ENCODE measurements at places on chromosomes 2 and 18. TPM values are rescaled to one million over a fixed set of nuclear protein-coding genes. Genes with fewer than 3 reads are reported as not detected.

GRCh38 chr2:120486441-120486840 lies 140.5 kb downstream of the INHBB start:
- DNase-seq: no peak

DNA sequence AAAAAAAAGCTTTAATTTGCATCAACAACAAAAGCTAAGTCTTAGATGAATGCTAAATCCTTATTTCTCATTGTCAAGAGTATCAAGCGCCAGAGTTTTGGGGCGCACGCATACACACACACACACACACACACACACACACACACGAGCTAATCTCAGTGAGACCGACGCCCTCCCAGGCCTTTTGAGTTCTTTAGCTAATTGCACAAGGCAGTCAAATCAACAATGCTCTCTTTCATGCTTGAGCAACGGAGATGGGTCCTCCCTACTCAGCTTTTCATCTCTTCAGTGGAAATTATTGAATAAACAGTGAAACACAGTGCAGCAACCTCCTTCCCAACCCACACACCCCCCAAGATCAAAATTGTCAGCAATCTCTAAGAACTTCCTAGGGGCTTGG lies 19.2 kb downstream of the GKN1 start:
- peak; percentile 25 for DNase-seq

GRCh38 chr2:234425639-234426603 lies 71.0 kb downstream of the ARL4C start:
- no peak for DNase-seq

- DNase-seq: no peak
Observed at GRCh38 chr18:6982398-6982797, 135.2 kb downstream of the LAMA1 start.

DNA sequence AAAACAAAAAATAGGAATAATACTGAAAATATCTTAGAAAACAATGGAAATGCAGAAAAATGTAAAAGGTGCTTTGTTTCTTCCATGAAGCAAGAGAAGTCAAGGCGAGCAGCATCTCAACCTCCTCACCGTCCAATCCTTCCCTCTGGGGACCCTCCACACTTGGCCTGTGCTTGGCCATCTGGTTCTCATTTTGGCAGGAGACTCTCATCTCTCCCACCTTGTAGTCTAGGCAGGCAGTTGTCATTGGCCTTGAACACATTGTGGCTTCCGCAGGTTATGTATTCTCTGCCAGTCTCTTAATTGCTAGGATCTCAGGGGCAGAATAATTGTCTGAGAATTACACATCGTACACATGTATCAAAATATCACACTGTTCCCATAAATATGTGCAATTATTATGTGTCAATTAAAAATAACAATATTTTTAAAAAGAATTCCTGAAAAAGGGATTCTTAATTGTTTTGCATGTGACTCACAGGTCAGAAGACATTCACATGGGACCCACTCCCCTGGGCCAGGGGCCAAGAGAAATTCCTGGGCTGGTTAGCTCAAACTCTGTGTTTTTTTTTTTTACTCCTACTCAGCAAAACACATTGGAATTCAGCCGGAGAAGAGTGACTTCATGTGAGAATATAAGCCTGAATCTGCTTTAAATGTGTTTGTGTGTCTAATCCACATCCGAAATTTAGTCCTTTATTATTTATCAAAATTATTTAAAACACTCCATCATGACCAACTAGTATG lies 14.0 kb upstream of the ANKRD62 start:
- DNase-seq: peak; percentile 72

DNA sequence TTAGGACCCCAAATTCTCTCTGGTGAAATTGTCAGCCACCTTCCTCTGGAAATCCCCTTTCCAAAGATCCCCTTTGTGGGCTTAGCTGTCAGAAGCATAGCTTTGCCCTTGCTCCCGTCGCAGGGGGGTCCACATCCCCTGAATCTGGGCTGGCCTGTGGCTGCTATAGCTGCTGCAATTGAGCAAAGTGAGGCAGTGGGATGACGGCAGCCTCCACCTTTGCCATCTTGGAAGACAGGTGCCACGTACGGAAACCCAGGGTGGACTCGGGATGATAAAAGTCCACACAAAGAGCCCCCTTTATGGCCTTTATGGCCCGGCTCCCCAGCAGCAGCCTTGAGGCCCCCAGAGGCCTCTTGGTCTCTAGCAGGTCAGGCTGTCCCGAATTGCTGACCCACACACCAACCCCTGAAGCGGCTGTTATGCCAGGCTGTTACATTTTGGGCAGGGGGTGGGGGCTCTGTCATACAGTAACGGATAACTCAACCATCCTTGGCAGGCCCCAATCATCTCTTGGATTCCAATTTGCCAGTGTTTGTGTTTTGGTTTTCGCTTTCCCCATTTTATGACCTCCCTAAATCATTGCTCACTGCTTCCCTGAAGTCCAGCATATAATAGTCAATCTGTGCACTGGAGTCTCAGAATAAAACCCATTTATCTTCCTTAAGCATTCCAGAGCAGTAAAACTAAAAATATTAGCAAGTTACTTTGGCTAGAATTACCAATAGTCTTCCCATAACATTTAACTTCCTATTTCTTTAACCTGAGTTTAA lies 33.2 kb upstream of the ID2 start:
- no peak for DNase-seq

- no peak for DNase-seq
Observed at GRCh38 chr2:148565272-148565894, 79.2 kb upstream of the EPC2 start.

DNA sequence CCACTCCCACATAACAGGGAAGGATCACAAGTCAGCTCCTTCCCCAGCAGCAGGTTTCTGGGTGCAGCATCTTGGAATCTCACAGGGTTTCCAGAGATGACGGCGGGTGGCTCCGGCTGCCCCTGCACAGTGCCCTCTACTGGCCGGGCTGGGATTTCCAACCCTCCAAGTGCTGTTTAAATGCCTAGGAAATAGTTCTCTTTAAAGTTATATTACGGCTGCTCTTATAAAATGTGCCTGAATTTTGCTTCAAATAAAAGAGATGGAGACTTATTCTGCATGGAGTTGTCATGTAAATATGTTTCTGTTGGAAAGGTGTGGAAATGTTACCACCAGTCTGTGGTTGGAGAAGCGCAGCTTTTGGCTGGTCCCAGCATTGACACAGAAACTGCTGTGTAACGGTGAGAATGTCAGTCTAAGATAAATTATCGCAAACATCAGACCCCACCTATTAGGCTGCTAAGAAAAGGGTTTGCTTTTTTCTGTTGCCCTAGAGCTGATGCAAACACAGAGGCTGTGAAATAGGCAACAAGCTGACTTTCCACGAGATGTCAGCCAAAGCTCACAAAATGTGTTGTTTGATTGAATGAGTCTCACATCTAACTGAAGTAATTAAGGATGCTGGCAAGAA lies 3.3 kb upstream of the HJURP start:
- peak; percentile 7 for DNase-seq

DNA sequence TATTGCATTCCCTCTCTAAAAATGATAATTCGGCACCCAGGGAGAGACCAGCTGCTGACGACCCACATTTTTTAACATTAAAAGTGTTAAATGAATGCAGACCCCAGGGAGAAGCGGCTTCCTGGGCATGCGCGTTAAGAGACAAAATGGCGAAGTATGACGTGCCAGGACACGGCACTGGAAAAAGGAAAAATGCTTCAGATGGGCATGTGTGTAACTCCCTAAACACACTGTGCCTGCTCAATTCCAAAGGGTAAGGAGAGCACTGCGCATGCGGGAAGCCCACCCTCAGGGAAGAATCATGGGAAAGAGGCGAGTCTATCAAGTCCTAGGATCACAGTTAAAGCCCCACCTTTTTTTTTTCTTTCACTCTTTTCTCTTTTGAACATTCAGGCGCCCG lies 58.1 kb downstream of the CYP26B1 start:
- no peak for DNase-seq

TRIM43 gene
- not detected for total RNA-seq

TNS1 gene
- 196 TPM for total RNA-seq

C2orf78 gene
- not detected for total RNA-seq

REEP1 gene
- total RNA-seq: 29.3 TPM

ALPG gene
- not detected for total RNA-seq

NOL4 gene
- total RNA-seq: 0.82 TPM

CHRNA1 gene
- total RNA-seq: 47.4 TPM

COX5B gene
- 344 TPM for total RNA-seq
